Activated CD4-positive, alpha-beta T cell treated with anti-CD3 and anti-CD28 coated beads, Interleukin-2, amount 50 U/mL, for 4 hours (primary cell): ENCODE measurements at places on chromosomes 16 and 17.

GRCh38 chr16:72469932-72470331, 298.0 kb upstream of the PMFBP1 start:
- no peak for DNase-seq

DNA sequence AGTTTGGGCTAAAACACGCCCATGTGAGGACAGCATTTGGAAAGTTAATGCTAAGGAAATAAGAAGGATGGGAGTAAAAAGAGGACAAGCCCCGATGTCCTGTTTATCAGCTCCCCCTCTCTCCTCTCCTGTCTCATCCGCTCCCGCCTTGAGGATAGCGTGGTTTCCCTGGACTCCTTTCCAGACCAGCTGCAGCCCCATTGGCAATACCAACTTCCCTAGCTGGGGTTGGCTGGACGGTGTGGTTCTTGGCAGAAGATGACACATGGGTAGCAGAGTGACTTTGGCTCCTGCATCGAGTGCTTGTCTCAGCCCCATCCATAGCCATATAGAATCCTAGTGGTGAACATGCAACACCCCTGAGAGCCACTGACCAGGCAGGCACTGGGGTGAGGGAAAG, 185.9 kb downstream of the CCDC182 start:
- DNase-seq = no peak

DNA sequence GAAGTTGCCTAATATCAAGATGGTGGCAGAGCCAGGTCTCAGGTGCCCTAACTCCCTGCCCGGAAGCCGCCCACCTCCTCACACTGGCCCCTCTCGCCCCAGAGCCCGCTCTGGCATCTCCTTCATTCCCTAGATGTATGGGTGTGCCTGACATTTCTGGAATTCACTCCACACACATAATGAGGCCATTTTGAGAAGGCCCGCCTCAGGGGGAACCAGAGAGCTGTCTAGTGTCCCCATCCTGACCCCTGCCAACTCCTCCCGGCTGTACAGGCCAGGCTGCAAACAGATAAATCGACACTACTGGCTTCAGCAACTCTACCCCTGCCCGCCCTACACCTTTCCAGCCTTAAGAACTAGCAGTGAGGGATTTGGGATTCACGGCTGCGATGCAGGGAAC, 7.7 kb downstream of the WNT3 start:
- DNase-seq = no peak

- no peak for DNase-seq
These were observed 26.3 kb downstream of the DRC3 start for GRCh38 chr17:17998934-17999333.

- no peak for DNase-seq
These were observed 22.7 kb upstream of the ATP5MC1 start for GRCh38 chr17:48869821-48870318.

DNA sequence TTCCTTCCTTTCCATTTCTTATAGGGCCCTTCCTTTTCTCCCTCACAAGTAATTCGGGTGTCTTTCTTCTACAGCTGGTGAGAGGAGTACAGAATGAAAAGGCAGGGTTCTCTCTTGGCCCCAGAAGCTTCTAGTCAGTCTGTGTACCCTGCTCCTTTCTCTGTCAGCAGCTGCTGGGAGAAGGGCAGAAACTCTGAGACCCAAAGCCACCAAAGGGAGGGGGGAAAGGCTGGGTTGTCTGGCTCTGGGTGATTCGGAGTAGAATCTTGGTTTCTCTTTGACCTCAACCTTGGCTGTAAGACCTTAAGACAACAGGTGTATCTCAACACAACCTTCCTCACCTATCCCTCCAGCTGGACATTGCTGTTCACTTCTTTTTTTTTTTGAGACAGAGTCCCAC, 3.3 kb upstream of the NR1D1 start:
- DNase-seq = no peak

GRCh38 chr16:85822145-85822544, 22.6 kb downstream of the COX4I1 start:
- no peak for DNase-seq

DNA sequence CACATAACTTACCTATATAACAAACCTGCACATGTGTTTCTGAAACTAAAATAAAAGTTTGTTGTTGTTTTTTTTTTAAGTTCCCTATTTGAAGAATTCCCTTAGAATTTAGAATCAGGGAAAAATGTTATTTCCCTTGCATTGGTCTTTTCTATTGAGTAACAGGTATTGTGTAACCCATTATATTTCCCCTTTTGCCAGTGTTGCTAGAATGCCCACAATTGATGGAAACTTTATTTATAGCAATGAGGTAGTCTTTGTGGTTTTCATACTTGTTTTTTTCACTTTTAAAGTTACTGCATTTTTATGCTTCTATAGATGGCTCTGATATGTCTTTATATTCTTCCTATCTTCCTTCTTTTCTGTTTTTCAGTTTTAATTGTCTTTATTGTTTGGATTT, 3.9 kb downstream of the NLRP1 start:
- no peak for DNase-seq

DNA sequence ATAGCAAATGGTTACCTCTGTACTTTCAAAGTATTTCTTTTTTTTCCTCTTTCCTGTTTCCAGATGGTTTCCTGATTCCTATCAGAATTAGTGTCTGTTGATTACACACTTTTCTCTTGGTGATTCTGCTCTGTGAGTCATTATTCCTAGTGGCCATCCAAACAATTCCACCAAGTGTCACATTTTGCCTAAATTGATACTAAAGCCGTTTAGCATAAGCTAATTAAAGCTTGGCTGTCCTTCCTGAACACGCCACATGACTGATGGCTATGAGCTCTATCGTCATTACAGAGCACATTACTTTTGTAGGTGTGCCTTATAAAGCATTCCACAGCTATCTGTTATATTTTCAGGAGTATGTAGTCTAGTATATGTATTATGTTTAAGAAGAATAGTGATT, 671.2 kb downstream of the CDH8 start:
- no peak for DNase-seq

- DNase-seq = no peak
These were observed 364.3 kb upstream of the TOM1L1 start for GRCh38 chr17:54536306-54536705.

DNA sequence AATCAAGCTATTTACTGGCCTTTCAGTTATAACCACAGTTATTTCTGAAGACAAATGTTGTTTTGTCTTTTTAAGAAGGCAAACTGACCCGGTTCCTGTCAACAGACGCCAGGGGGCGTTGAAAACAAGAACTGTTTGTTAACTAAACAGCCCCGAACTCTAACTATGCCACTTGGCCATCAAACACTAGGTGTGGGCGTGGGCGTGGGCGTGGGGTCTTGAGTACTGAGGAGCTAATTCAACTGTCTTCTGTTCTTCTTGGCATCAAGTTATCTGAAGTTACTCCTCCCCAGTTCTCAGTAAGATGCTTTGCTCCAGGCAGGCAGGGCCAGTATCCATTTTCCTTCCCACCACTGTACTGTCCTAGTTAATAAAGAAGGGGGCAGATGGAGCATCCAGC, 63.3 kb upstream of the MTMR4 start:
- DNase-seq = peak; percentile 58

- DNase-seq = peak; percentile 58
These were observed 22.4 kb upstream of the EIF1 start for GRCh38 chr17:41666237-41666641.

DNA sequence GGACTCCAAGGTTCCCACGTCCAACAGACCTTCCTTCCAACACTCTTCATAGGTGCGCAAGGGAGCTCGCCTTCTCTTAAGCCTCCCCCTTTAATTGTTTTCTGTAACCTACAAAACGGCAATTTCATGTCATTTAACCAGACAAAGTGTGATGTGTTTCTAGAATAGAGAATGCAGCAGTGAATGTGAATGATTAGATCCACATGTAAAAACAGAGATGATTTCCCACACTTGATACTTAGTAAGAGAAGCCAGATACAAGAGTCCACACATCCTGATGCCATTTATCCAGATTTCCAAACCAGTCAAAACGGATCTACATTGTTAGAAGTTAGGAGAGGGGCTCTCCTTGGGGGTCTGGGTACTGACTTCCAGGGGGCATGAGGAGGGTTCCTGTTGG, 89.3 kb downstream of the IRF8 start:
- no peak for DNase-seq

DNA sequence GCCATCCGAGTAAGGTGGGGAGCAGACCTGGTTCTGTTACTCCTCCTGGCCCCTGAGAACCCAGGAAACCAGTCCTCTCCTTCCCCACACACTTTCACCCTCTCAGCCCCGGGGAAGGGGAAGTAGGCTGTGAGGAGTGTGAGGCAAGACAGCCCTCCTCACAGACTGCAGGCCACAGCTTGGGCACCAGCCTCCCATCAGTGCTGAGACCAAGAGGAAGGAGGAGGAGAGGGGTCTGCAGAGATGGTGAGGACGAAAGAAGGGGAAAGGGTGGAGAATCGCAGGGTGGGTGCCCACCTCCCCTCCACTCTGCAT, 7.0 kb downstream of the G6PC3 start:
- DNase-seq = no peak

DNA sequence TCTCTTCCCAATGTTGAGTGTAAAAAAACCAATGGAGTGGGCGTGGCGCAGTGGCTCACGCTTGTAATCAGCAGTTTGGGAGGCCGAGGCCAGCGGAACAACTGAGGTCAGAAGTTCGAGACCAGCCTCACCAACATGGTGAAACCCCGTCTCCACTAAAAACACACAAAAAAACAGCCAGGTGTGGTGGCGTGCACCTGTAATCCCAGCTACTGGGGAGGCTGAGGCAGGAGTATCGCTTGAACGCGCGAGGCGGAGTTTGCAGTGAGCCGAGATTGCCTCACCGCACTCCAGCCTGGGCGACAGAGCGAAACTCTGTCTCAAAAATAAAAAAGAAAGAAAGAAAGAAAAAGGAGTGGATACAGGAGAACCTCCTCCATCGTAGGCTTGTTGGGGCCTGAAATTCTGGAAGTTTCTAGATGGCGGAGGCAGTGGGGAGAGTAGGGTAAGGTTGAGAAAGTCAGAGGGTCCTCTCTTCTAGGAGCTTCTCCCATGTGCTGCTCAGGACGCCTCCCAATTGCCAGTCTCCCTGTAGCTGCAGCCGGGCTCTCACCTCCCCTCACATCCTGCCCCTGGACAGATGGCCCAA, 709 bp upstream of the ZNF764 start:
- no peak for DNase-seq

GRCh38 chr16:82886146-82886545, 259.4 kb downstream of the CDH13 start:
- DNase-seq = no peak

GRCh38 chr17:40307001-40307730, 1.8 kb upstream of the RARA start:
- no peak for DNase-seq

GRCh38 chr16:15604460-15605440, 38.2 kb downstream of the MARF1 start:
- no peak for DNase-seq

GRCh38 chr16:15690296-15690695, 40.3 kb downstream of the NDE1 start:
- no peak for DNase-seq

DNA sequence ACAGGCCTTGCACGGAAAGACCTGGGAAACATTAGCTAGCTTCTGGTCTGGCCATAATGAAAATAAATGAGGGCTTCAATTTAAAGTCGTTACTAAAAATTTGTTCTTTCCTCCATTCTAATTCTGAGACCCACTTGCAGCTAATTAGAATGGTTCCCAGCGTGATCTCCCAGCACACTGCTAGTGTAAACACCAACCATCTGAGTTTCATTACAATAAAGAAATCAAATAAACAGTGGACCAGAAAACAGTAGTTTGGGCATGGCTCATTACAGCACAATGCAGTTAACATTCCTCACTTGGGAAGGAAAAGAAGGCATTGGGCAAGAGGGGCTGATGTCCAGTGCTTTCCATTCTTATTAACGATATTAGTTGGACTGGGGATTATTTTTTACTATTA, 410.9 kb upstream of the SOX9 start:
- DNase-seq = no peak

- DNase-seq = no peak
These were observed 256.6 kb upstream of the KCNJ16 start for GRCh38 chr17:69818467-69818866.

- DNase-seq = no peak
These were observed 79.8 kb downstream of the TBC1D16 start for GRCh38 chr17:79955691-79956440.

GRCh38 chr17:55576237-55576995, 65.2 kb upstream of the SMIM36 start:
- DNase-seq = no peak

DNA sequence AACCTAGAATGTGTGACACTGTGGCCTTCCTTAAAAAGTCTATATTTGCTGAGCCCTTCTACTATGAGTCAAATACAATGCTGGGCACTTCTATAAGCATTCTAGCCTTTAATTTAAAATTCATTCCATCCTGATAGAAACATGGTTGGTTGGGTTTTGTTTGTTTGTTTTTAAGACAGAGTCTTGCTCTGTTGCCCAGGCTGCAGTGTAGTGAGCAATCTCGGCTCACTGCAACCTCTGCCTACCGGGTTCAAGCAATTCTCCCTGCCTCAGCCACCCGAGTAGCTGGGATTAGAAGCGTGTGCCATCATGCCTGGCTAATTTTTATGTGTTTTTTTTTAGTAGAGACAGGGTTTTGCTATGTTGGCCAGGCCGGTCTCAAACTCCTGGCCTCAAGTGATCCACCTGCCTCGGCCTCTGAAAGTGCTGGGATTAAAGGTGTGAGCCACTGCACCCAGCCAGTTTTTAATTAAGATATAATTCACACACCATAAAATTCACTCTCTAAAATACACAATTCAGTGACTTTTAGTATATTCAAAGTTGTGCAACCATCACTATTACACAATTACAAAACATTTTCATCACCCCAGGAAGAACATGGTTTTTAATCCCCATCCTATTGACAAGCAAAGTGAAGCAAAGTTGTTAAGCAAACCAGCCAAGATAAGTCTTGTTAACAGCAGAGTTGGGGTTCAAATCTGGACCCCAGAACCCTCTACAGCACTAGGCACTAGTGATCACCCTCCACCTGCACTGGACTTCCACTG, 42.8 kb downstream of the CMTM4 start:
- DNase-seq = no peak

GRCh38 chr16:11029948-11030347, 85.6 kb downstream of the CLEC16A start:
- DNase-seq = no peak

DNA sequence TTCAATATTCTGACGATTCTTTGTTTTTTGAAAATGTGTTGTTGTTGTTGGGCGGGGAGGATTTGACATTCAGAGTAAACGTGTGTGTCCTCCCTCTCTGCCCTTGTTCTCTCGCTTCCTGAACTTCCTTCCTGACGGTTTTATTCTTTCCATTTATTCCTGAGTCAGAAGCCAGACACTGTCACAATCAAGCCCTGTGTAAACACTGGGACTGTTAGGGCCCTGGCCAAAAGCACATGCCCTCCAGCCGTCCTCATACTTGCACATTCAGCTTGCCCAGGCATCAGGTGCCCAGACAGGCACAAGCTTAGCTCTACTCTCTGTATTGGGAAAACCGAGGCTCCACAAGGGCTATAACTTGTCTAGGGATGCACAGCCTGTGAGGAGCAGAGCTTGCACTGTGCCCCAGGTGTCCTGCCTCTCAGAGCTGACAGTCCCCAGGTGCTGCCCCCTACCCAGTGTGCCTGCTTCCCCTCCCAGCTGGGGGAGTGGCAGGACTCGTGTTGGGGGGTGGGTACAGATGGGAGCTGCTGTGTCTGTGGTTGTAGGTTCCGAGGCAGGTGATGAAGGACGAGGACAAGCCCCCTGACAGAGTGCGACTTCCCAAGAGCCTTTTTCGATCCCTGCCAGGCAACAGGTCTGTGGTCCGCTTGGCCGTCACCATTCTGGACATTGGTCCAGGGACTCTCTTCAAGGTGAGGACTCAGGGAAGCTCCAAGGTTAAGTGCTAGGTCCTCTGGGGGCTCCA, 9.7 kb downstream of the ADGRG3 start:
- no peak for DNase-seq
